ENCODE measurements at places on chromosomes 1 and 21. TPM values are rescaled to one million over a fixed set of nuclear protein-coding genes. Genes with fewer than 3 reads are reported as not detected.
A peak's percentile ranks its signal among the peaks of the same experiment; 100 is the strongest.

FMO2 gene
- total RNA-seq: 125 TPM

CD5L gene
- not detected for total RNA-seq

LYPLAL1 gene
- 51.5 TPM for total RNA-seq

DNA sequence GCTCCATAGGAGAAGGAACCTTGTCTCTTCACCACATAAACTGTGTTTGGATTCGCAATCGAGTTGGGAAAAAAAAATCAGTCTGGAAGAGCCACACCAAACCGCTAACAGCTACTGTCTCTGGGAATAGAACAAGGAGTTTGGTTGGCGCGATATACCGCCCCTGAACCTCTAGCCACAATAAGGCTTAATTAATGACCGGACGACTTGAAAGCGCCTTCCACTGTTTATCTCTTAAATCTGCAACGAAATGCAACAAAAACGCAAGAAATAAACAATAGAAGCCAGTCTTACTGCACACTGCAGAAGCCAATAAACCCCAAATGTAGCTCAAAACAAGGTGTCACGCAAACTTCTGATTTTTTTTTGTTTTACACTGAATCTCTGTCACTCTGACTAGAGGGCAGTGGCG, 10.9 kb downstream of the BTBD19 start:
- no peak for DNase-seq

GRCh38 chr1:86137436-86137835, 19.1 kb downstream of the COL24A1 start:
- DNase-seq: peak; percentile 98

GRCh38 chr1:41449326-41449921, 35.1 kb downstream of the EDN2 start:
- DNase-seq: no peak

DNA sequence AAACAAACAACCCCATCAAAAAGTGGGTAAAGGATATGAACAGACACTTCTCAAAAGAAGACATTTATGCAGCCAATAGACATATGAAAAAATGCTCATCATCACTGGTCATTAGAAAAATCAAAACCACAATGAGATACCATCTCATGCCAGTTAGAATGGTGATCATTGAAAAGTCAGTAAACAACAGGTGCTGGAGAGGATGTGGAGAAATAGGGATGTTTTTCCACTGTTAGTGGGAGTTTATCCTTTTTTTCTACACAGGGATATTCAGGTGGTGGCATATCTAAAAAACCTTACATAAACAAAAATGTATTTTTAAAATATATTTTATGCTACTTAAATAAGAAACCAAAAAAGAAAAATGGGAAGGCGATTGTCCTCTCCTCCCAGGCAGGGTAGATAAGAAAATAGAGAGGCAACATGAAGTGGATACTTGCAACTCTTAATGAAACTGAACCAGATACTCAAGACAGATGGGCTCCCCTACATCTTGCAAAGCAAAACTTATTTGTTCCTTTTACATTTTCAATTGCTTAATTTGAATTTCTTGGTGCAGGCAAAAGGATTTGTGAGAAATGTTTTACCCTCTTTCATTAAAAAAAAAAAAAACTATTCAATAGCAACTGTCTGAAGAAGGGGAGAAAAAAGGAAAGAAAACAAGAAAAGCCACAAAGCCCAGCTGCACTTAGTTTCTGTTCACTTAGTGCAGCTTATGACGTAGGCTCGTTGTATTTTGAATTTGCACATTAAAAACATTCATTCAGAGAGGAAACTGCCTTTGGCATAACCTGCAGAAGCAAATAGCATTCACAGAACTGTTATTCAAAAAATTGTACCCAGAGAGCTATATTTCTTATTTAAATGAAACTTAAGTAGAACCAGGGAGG, 36.9 kb upstream of the RGS1 start:
- DNase-seq: peak; percentile 75

GRCh38 chr1:53114581-53115400, 27.6 kb downstream of the SLC1A7 start:
- no peak for DNase-seq

- peak; percentile 30 for DNase-seq
These were observed 81.2 kb downstream of the EPHB2 start for GRCh38 chr1:22791831-22792347.

All from fibroblast of lung (primary cell).